Stimulated activated CD8-positive, alpha-beta memory T cell treated with anti-CD3 and anti-CD28 coated beads, Interleukin-15, amount 100 ng/mL, for 4 hours (primary cell): ENCODE measurements at places on chromosomes 1 and 21.

GRCh38 chr1:119469741-119470140 is 37.3 kb upstream of the HSD3B1 start:
- DNase-seq: no peak

GRCh38 chr1:168991667-168992475 is 114.6 kb upstream of the ATP1B1 start:
- DNase-seq: no peak

DNA sequence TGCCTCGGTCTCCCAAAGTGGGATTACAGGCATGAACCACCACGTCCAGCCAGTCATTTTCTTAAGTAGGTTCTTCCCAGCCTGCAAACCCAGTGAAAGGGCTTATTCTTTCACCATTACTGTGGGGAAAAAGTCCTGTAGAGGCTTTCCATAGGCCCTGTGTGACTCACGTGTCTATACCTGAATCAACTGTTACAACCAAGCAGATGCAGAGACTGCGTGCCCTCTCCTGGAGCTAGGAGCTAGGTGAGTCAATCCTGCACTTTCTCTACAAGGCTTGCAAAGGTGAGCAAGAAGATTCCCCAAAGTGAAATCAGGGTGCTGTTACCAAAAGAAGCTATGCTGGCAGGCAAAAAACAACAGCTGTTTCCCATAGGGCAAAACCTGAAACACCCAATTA is 13.8 kb upstream of the MPZL1 start:
- no peak for DNase-seq

DNA sequence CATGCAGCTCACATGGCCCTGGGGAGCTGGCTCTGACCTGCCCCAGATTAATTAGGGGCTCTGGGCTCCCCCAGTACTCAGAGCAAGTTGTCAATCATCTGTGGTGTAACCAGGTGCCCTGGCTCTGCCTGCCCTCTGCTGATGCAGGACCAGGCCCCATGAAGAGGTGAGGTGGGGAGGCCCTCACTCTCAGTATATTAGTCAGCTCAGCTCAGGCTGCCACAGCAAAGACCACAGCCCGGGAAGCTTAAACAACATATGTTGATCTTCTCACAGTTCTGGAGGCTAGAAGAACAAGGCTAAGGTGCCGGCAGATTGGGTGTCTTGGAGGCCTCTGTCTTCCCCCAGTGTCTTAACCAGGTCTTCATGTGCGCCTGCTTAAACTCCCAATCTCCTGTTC is 66.5 kb downstream of the FCRL5 start:
- no peak for DNase-seq

DNA sequence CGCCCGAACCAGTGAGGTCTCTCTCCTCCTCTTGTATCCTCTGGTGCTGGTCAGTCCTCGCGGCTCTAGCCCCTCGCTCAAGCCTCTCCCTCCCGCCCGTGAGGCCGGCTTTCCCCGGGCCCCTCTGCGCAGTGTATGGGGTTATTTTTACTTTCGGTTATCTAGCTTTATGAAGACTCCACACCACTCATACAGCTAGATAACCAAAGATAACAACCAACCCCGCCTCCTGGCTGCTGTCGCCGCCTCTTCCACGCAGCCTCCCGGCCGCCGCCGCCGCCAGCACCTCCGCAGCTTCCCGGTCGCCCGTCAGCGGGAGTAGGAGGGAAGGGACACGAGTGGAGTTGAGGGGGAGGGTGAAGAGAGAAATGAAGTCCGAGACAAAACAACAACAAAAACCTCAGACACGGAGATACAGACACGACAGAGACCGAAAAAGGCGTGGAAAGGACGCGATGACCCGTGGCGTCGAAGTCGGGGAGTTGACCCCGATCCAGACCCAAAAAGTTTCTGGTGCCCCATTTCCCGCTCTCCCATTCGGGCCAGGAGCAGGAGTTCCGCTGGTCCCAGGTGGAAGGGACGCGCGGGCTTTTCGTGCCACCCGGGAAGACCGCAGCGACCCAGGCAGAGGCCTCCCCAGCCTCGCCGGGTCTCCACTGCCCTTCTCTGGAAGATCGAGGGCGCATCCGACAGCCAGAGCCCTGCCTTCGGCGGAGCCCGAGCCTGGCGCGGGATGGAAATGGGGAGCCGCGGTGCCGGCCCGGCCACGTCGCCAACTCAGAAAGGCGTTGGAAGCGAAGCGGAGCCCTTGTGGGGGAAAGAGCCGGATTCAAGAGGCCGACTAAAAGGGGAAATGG is 51.4 kb downstream of the RHBG start:
- peak; percentile 20 for DNase-seq

- no peak for DNase-seq
Observed at GRCh38 chr1:24717887-24718650, 27.2 kb upstream of the CLIC4 start.

- no peak for DNase-seq
Observed at GRCh38 chr1:31739346-31739745, 24.8 kb downstream of the ADGRB2 start.

DNA sequence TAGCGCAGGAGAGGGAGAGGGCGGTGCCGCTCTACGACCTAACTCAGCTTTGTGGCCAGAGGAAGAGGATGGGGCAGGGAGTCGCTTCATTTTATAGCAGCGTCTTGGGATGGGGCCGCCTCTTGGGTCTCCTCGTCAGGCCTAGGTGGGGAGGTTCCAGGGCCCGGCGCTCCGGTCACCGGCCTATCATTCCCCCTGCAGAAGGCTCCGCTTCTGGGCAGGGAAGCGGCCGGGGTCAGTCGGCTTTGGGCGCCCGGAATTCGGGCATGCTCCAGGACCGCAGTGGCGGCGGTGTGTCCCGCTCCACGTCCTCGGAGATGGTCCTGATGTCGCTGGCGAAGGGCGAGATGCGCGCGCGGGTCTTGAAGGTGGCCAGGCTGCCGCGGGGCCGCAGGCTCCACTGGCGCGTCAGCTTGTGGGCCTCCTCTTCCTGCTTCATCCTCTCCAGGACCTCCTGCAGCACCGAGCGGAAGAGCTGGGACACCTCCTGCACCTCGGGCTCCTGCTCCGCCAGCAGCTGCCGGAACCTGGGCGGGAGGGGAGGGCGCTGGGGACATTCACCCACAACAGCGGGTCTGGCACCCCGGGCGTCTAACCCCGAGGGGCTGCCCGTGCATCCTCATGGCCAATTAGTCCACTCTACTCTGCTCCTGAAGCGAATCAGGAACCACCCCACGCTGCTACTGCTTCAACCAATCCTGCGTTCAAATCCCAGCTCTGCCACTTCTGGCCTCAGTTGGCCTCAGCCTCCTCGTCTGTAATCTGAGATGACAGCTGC is 13.0 kb downstream of the RD3 start:
- no peak for DNase-seq

GRCh38 chr21:36749935-36750575 is 51.1 kb downstream of the SIM2 start:
- no peak for DNase-seq

GRCh38 chr1:219988387-219988786 is 57.9 kb downstream of the EPRS1 start:
- DNase-seq: no peak

- no peak for DNase-seq
Observed at GRCh38 chr21:14737284-14737691, 191.2 kb upstream of the SAMSN1 start.

DNA sequence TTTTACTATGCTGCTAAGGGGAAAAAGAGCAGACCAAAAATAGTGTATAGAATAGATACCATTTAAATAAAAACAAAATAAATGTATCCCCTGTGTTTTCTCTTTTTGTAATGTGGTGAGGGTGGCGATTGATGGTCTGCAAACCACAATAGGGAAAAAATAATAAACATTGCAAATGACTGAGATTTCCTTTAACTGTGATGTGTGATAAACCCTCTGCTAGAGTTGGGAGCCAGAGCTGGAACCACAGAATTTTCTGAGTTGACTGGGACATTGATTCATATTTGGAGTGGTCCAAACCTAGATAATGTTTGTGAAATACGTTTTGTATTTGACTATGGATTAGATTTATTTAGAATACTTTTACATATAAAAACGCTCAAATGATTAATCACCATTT is 70.6 kb upstream of the PTGFR start:
- no peak for DNase-seq

- no peak for DNase-seq
Observed at GRCh38 chr1:68751723-68752122, 254.8 kb upstream of the DEPDC1 start.

GRCh38 chr1:212700892-212701819 is 1.5 kb upstream of the BATF3 start:
- no peak for DNase-seq

DNA sequence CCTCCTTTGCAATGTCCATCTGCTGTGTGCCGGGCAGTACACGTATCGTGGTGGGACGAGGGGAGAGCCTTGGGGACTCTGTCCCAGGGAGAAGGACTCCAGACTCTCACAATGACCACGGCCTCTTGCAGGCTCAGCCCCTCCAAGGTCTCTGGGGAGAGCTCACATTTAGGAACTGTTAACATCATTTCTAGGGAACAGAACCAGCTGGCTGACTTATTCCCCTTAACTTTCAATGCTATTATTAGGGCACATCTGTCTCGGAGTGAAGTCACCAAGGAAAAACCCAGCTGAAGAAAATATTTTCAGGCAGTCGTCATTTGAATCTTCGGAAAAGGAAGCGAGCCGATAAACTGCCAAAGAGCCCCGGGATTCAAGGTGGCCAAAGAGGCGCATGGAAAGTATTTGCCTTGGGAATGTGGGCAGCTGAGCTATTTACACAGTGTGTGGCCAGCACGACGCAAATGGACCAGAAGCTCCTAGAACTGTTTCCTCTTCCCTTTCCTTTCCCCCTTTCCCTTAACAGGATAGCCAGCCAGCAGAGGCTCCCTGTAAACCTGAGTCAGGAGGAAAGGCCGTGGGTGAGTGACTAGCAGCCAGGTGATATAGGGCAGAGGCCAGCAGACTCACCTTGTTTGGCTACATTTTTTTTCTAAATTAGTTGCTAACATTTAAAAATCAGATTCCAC is 74.5 kb downstream of the ITPKB start:
- DNase-seq: no peak

DNA sequence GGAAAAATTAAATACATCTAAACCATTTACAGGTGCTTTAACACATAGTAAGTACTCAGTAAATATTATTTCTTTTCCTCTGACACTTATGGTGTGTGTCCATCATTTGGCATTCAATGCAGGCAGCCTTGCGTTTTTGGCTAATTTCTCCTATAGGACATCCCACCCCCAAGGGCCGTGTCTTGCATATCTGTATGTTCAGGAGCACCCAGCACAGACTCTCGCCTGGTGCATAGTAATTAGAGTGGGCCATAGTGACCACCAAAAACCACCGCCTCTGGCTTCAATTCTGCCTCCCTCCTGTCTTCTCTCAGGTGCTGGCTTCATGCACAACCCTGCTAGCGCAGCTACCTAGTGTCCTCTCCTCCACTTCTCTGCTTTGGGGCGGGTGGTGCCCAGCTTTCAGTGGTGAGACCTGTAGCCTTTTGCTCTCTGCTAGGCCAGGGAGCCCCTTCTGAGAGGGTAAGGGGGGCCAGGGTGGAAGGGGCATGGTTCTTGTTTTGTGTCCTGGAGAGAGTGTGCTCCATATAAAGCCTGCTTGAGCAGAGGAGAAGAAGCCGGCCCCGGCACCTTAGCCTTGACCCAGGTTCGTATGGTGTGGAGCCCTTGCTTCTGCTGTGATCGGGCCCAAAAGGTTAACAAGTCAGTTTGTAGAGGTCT is 33.4 kb downstream of the BATF3 start:
- DNase-seq: no peak

DNA sequence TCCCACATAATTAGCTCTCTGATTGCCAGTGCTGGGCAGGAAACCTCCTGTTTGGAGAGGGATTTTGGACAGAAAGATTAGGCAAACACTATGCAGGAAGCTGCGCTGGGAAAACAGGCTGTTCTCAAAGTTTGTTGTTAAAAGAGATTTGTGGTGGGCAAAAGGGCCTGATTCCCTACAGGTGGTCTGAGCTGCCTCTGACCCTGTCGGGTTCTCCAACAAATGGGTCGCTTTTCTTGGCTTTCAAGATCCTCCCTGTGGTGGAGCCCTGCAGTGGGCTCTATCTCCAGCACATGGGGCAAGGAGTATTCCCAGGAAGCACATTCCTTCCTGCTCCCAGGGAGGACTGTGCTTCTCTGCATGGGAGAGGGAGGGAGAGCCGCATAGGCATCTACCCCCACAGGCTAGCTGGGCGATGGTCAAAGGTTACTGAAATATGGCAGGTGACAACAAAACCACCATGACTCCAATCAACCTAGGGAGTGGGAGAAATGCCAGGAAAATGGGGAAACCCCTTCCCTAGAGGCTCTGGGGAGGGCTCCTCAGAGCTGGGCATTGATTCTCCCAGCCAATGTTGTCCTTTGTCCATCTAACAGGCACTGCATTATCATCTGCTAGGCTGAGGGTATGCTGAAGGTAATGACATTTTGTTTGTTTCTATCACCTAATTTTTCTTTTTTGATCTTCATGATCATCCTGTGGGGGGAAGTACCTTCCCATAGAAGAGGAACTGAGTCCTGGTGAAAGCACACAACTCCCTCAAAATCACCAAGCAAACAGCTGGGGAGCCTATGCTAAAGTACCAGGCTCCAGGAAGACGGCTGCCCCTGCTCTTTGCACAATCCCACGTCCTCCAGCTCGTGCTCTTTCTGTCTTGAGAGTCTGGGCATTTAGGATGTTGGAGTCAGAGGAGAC is 85.3 kb downstream of the PLXNA2 start:
- no peak for DNase-seq

DNA sequence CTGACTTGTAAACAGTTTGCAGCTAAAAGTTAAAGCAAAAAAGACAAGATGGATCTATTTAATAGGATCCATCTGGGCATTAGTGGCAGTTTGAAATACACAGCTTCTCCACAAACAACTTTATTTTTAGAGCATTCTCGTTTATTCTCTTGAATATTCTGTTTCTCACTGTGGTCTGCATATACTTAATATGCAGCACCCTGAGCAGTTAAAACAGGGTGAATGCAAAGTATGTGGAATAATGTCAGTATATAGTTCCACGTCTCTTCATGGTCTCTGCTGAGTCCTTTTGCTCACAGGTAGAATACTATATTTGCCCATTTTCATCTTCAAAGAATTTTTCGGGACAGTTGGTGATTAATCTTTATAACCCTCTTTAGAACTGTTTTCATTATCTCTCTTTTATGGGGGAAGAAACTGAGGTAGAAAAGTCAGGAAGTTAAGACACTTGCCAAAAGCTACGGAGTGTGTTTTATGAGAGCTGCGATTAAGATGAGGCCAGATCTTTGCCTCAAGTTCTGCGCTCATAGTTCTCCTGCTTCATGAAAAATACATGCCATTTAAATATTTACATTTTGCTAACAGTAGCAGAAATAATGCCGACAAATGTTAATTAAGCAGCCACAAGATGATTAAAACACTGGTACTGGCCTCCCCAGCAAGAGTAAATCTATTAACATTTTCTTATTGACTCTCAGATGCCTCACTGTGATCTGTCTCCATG is 115.6 kb downstream of the PTBP2 start:
- no peak for DNase-seq

DNA sequence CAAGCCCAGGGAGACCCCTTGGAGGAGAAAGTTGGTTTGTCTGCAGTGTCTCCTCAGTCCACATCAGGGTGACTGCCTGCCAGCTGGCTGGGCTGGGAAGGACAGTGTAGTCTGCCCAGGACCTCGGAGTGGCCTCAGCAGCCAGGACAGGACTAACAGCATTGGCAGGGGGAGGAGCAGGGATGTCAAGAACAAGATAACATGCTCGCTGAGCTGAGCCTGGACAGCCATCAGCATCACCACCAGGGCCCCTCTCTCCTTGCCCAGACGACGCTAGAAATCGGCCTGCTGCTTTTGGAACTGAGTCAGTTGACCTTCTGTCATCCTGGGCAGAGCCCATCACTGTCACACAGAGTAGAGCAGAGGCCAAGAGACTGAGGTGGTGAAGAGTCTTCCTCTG is 83.6 kb upstream of the CNTN2 start:
- no peak for DNase-seq
